ENCODE measurements at places on chromosomes 1 and 21.

GRCh38 chr1:118145721-118146120 lies 39.3 kb downstream of the SPAG17 start:
- DNase-seq: no peak

DNA sequence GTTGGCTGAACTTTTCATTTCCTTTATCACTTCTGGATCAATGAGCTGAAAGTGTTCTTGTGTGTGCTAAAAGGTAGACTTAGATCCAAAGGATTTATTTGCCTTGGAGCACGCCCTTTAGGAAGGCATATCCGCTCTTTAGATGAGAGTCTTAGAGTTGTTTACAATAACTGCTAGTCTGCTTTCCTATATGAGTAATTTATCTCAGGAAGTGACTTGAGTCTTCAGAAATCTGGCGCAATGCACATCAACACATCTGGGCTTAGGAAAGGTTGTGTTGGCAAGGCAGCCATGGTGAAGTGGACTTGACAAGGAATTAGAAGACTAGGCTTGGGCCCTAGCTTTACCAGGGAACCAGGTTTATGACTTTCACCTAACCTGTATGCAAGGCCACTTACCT lies 204.1 kb upstream of the PTGFR start:
- DNase-seq: no peak

GRCh38 chr21:25330266-25330665 lies 277.0 kb downstream of the MRPL39 start:
- DNase-seq: no peak

DNA sequence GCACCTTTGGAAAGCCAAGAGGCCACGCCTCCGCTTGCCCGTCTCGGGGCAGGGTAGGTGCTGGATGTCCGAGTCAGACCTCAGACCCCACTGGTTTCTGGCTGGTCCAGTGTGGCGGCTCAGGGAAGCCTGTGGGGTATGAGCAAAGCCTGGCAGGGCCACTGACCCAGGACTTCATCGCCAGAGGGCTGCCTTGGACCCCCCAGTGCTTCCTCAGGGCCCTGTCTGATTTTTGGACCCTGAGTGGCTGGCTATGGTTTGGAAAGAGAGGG lies 20.4 kb downstream of the LHX4 start:
- DNase-seq: no peak

- no peak for DNase-seq
Measured at GRCh38 chr1:231013391-231014015, 26.6 kb downstream of the FAM89A start.

DNA sequence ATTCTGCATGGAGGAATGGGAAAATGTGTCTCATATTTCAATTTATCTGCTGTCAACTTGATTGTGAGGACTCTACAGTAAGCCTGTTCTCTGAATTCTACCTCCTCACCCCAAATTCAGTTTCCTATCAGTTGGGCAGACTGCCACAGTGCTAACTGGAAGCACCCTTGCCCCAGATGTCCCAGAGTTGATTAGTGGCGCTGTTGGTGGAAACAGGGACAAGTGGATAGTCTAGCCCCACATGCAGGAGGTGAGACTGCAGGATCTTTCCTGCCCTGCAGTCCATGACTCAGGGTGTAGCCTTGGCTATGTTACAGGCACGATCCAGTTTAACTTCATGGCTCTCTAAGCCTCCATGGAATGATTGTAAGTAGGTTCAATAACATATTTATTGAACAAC lies 22.1 kb downstream of the ADAM30 start:
- DNase-seq: no peak

- no peak for DNase-seq
Measured at GRCh38 chr1:32696041-32696440, 6.5 kb downstream of the SYNC start.

GRCh38 chr1:94807742-94808491 lies 12.2 kb upstream of the SLC44A3 start:
- no peak for DNase-seq

GRCh38 chr21:34989337-34990151 lies 59.6 kb downstream of the RUNX1 start:
- no peak for DNase-seq

- no peak for DNase-seq
Measured at GRCh38 chr1:64162804-64163203, 40.6 kb upstream of the UBE2U start.

DNA sequence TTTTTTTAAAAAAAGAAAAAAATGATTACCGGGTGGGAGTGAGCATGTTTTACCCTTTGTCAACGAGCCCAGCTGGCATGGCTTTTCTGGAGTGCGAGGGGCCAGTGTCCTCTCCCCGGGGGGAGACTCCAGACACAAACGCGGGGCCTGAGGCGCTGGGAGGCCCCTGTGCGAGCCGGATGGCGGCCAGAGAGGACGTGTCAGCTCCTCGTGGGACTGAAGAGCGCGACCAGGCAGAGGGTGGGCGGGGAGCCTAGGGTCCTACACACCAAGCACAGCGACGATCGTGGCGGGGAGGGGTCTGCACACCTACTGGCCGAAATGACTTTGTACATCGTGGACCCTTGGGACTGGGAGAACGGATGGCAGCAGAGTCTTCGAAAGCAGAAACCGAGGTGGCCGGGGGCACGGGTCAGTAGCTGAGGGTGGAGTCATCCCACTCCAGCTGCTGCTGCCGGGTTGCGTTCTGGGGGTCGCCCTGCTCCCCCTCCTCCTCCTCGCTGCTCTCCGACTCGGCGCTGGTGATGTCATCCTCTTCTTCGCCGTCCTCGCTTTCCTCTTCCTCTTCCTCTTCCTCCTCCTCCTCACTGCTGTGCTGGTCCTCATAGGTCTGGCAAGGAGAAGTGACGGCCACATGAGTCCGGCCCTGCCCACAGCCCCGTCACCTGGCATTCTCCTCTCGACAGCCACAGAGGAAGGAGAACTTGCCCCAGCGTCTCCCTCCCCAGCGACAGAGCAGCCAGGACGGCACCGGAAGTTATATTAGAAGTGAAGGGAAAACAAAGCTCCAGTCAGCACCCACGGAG lies 78.8 kb downstream of the PIK3CD start:
- DNase-seq: no peak

DNA sequence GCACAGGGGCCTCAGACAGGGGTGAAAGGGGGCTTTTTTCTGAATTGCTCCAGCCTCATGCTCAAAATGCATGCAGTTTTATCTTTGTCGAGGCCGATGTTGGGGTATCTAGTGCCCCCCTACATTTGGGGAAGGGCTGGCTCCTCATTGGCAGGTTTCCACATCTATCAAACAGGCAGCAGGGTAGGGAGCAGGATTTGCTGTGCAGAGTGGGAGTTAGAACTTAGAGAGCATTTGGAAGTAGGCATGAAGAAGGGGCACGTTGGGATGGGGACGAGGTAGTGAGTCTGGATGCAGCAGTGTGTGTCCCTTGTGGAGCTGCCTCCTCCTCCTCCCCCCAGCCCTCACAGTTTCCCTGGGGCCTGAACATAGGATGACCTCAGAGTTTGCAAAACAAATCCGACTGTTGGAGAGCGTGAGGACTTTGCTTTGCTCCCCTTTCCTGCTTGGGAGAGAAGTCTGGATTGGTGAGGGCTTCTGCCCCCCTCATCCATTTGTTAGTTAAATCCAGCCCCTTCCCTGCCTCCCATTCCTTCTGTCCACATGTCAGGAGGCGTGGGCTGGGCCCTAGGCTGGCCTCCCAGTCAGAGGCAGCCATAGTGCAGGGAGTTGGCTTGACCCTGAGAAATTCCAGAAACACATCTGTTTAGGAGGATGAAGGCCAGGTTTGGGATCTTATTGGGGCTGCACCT lies 36.9 kb upstream of the GPR37L1 start:
- no peak for DNase-seq

- DNase-seq: no peak
Measured at GRCh38 chr1:47584249-47584648, 146.4 kb downstream of the FOXD2 start.

GRCh38 chr1:18632783-18633421 lies 2.3 kb downstream of the PAX7 start:
- DNase-seq: no peak

DNA sequence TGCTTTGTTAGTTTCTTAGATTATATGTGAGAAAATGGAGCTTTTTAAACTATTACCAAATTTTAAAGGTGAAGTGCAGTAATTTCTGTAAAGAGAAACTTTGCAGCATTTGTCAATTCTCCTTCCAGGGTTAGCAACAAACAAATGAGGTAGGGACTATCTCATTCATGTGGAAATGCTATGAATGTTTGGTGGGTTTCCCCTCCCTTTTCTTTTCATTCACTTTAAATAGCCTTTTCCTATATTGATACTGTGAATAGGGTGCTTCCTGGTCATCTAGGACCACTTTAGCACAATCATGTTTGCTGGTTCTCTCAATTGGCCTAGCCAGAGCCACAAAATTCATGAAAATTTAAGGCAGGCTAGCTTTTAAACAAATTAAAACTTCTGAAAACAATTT lies 20.6 kb downstream of the ZBTB37 start:
- DNase-seq: no peak

- no peak for DNase-seq
Measured at GRCh38 chr1:239954836-239955235, 136.8 kb upstream of the FMN2 start.

DNA sequence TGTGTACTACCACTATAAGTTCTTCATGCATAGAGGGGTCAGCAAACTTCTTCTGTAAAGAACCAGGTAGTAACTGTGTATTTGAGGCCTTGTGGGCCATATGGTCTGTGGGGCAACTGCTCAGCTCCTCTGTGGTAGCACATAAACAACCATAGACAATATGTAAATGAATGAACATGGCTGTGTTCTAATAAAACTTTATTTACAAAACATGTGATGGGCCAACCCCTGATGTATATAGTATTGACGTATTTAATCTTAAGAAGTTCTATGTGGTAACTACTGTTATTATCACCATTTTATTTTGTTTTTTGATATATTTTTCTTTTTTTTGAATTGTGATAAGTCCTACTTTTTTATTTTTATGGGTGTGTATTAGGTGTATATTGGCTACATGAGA lies 15.4 kb downstream of the TRAF5 start:
- DNase-seq: no peak

- no peak for DNase-seq
Measured at GRCh38 chr1:225767634-225768540, 9.7 kb upstream of the SRP9 start.

- no peak for DNase-seq
Measured at GRCh38 chr1:241918879-241919278, 38.7 kb upstream of the BECN2 start.

DNA sequence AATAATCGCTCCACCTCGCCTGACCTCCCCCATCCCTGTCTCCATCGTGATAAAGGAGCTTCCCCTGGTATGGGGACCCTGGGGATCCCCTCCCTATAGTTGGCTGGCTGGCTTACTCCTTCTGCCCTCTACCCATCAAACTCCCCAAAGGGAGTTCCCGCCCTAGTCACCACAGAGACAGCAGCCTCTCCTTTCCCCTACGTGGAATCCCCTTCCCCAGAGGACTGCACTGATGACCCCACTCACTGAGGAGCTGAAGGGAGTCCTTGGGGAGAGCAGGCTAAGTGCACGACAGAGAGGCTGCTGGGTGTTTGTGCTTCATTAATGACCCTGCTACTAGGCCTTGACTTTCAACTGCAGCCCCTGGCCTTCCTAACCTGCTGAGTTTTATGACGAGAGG lies 1.9 kb downstream of the CADM3 start:
- no peak for DNase-seq

- no peak for DNase-seq
Measured at GRCh38 chr1:21700094-21700493, 30.9 kb upstream of the RAP1GAP start.

DNA sequence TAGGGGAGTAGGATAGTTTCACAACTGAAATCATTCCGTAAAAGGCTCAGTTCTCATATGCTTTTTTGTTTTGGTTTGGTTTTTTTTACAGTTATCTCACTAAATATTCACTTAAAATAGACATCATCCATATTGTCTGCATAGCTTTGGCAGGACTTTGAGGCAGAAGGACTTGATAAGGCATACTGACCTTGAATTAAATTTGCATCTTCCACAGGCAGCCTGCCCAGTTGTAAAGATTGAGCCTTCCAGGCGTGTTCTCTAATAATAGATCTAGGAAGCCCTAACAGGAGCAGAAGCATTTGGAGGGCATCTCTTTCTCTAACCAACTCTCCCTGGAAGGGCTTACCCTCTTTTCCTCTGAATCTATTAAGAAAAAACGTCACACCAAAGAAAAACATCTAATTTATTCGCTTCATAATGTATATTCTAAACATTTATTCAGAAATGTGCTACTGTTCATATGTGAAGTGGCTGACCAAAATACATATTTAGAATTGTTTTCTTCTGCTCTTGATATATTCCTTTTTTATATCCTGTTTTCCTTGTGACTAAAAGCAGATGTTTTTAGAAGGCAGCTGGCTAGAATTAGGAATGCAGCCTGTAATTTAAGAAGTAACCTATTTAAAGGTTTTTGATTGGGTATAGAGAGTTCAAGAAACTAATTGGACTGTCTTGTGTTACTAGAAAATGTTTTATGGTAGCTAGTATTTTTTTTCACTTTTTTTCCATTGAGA lies 20.2 kb downstream of the DESI2 start:
- no peak for DNase-seq

GRCh38 chr1:220281159-220281574 lies 8.9 kb upstream of the RAB3GAP2 start:
- DNase-seq: no peak

DNA sequence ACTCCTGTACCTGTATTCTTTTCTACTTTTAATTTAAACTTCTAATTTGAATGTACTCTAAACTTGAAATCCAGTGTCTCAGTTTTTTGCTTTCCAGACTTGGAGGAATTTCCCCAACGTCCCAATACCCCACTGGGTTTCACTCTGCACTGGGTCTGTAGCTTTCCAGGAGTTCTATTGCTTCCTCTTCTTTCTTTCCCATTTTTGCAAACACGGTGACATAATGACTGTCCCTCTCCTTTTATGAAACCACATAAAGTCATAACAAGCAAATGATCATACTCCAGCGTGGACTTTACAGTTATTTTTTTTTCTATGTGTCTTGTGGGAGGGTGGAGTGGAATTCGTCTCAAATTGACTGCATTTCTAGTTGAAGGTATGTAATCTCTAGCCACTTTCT lies 97.1 kb downstream of the FASLG start:
- no peak for DNase-seq

DNA sequence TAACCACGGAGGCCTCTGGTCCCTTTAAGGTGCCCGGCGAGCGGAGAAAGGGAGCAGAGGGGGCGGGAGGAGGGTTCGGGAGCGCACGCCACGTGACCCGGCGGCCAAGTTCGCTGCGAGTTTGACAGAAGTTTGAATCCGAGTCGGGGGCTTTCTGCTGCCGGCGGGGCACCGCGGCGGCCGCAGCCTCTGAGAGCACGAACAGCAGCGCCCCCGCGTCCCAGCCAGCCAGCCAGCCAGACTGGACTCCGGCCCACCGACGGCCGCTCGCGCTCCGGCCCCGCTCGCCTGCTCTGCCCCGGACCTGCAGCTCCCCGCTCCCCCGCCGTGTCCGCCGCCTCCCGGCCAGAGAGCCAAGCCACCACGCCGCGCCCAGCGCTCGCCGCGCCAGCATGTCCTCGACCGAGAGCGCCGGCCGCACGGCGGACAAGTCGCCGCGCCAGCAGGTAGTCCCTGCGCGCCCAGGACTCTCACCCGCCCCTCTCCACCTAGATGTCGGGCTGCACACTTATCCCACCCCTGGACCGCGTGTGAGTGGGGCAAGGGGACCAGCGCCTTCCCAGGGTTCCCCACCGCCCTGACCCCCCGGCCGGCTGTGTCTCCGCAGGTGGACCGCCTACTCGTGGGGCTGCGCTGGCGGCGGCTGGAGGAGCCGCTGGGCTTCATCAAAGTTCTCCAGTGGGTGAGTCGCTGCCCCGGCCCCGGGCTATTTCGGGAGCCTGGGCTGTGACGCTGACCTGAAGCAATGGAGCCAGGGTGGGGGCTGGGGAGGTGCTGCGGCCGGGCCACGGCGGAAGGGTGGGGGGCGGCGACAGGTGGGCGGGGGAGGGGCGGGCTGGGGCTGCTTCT lies at the start of gene SYPL2:
Gene SYPL2 (plus strand): TSS at position 95 of the 849 bp plus-strand sequence. CDS start 298 bp downstream, at position 393.
- no peak for DNase-seq

GRCh38 chr1:211129776-211130175 lies 4.2 kb downstream of the KCNH1 start:
- no peak for DNase-seq

Measured in activated T-helper 1 cell treated with anti-CD3 and anti-CD28 coated beads, Interleukin-2, amount 50 U/mL, for 16 hours (primary cell).